Stimulated activated CD8-positive, alpha-beta memory T cell treated with anti-CD3 and anti-CD28 coated beads, Interleukin-2, amount 100 ng/mL, for 1 hour (primary cell): ENCODE measurements at places on chromosomes 4 and X.

DNA sequence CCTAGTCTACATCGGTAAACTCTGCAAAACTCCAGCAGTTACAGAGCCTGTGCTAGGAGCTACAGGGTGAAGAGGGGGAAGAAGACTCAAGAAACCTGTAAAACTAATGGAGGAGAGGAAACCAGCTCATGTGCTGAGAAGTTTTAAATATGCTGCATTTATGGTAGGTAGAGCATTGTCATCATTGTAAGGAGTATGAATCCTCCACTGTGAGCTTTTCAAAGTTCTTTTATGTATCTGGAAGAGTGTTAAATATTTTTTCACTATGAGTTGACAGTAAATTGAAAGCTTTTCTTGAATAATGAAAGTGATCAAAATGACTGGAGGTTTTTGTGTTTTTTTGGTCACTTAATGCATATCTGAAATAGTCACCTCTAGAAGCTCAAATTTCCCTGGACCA, 46.2 kb downstream of the SEPTIN11 start:
- DNase-seq, result no peak

DNA sequence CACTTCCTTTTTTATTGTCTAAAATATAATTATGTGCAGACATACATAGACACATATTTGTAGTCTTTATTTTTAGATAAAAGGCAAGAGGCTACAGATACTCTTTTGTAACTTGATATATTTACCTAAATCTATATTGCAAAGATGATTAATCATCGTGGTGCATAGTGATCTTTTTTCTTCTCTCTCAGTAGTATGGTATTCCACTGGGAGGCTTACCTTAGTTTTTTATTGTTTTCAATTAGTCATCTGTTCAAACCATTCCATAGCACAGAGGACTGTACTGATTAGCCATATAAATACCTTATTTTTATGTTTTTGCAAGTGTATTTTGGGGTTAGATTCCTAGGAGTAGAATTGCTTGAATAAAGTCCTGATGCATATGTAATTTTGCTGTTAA, 619.7 kb downstream of the GRXCR1 start:
- DNase-seq, result no peak

GRCh38 chrX:15319075-15319474, 3.6 kb upstream of the ASB11 start:
- no peak for DNase-seq

GRCh38 chr4:26459054-26459755, 31.1 kb downstream of the CCKAR start:
- no peak for DNase-seq

- DNase-seq, result no peak
These were observed 115.8 kb upstream of the INPP4B start for GRCh38 chr4:142961866-142962265.

- no peak for DNase-seq
These were observed 240.4 kb upstream of the VEGFC start for GRCh38 chr4:177033135-177033534.

DNA sequence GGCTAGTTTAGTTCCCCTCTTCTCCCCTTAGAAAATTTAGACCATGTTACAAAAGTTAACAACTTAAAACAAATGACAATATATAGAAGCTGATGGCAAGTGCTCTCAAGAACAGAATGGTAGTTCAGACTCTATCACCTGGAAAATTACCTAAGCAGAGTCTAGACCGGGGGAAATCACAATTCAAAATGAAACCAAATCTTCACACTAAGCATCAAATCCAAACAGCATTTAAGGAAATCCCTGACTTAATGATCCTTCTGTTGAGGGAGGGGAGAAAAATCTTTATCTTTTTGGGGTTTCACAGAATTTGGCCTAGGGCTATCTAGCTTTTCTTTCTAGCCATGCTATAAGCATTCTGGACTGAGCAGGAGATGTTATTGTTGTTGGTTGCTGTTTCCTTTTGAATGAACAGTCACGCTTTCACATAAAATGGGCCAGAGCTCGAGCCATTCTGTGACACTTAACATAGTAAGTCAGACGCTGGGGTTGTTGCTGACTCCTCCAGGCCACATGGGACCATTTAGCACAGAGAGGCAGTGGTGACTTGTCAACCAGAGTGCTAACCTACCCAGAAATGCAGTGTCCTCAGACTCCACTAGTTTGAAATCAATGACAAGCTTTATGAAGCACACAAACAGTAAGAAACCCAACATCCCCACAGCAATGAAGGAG, 16.0 kb upstream of the LSM6 start:
- no peak for DNase-seq

- DNase-seq, result peak; percentile 4
These were observed 43.0 kb downstream of the CCDC158 start for GRCh38 chr4:76377911-76378310.
